ENCODE measurements at places on chromosomes 3 and 15.
A peak's percentile ranks its signal among the peaks of the same experiment; 100 is the strongest.

DNA sequence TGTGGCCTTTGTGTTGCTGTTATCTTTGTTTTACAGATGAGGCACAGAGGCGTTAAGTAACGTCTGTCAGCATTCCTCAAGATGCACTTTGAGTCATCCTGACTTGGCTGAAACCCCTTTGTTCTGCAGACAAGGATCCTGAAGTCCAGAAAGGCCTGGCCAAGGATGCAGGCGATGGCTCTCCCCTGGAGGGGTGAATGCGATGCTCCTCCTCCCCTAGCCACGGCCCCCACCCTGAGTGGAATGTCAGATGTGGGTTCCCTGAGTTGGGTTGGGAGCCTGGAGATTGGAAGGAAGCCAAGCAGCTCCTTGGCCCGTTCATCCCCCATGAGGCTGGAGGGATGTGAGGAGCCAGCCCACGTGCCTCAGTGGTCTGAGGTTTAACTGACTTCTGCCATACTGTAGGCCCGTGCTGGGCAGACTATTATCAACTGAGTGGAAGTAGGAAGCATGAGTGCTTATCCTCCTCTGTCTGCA lies 43.3 kb downstream of the POMGNT2 start:
- DNase-seq = no peak

DNA sequence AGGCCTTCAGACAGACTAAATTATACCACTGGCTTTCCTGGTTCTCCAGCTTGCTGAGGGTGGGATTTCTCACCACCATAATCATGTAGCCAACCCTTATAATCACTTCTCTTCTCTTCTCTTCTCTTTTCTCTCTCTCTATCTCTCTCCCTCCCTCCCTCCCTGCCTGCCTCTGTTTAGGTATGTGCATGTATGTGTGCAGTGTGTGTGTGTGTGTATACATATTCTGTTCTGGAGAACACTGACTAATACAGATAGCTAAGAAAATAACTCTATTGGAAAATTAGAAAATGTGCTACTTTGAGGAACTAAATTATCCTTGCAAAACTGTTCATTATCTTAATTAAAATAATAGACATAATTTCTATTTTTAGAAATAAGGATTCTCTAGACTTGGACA lies 118.6 kb upstream of the GADL1 start:
- no peak for DNase-seq

GRCh38 chr15:51737522-51738305 lies at the start of gene LYSMD2:
TSS of gene LYSMD2 (minus strand) at chr15:51737655. CDS start at chr15:51737622, 33 bp downstream.
- peak; percentile 61 for DNase-seq

DNA sequence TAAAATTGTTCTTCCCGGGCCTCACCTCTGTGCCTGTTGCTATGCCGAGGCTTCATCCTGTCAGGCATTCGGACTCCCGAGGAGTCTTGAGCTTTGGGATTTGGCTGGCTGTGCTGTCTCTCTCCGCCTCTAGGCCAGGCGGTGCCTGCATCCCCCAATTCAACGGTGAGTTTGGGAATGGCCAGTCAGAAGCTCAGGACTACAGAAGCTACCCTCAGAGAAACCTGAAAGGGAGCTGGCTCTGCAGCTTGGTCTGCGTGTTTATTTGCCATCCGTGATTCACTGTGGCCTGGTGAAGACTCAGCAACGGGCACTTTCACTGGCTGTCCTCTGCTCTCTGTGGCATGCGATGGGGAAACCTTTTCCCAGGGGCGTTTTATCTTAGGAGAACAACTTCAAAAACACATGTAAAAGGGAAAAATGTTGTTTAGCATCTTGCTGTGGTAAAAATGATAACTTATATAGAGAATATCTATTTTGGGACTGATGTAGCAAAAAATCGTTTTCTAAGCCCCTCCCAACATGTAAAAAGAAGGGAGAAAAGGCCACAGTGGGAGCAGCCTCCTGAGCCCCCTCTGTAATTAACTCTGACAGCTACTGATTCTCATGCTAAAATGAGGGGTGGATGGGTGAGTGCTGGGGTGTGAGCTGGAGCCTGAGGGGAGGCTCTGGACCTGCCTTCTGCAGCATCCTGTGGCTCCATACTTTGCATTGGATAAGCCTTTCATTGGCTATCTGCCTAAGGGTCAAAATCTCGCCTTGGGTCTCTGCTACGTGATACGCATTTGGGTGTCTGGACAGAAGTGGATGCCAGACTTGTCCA lies 103.4 kb upstream of the KLHL25 start:
- DNase-seq = no peak

Measured in stimulated activated naive CD4-positive, alpha-beta T cell treated with Interleukin-2 at 50 U/mL for 16 hours (primary cell).